SK-N-DZ (cell line): ENCODE measurements at places on chromosomes 2 and 18.

DNA sequence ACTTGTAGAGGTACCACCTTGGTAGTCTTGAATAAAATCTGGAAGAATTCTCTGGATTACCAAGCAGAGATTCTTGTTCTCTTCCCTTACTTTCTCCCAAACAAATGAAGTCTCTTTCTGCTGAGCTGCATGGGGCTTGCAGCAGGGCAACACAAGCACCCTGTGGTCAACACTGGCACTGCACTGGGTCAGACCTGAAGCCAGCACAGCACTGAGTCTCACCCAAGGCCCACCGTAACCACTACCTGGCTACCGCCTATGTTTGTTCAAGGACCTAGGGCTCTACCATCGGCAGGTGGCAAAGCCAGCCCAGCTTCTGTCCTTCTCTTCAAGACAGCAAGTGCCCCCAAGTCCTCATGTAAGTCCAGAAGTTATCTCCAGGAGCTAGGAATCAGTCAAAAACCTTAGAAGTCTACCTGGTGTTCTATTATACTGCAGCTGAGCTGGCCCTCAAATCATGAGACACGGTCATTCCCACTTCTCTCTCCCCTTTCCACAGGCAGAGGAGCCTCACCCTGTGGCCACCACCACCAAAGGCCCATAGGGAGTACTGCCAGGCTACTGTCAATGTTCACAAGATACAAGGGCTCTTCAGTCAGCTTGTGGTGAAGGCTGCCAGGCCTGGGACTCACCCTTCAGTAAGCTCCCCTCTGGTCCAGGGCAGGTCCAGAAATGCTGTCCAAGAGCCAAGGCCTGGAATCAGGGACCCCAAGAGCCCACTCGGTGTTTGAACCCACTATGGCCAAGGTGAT is 18.4 kb downstream of the VPS54 start:
- no peak for DNase-seq

DNA sequence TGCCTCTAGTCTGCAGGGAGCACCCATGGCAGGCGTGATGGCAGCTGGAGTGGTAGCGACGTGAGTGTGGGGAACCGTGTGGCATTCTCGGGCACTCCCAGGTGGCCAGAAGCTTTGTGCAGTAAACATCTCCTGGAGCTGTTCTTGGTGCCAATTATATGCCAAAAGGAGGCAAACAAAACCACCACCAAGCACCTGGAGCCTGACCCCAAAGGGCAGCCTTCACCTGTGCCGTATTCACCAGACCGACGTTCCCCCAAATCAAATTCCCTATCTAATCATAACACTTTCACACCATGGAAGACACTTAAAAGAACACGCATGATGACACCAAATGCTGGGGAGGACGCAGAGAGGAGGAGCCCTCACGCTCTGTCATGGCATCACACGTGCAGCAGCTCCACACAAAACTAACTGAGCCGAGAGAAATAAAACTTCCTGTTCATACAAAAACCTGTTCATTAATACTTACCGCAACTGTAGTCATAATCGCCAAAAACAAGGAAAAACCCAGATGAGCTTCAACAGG is 123.6 kb downstream of the EIPR1 start:
- no peak for DNase-seq

DNA sequence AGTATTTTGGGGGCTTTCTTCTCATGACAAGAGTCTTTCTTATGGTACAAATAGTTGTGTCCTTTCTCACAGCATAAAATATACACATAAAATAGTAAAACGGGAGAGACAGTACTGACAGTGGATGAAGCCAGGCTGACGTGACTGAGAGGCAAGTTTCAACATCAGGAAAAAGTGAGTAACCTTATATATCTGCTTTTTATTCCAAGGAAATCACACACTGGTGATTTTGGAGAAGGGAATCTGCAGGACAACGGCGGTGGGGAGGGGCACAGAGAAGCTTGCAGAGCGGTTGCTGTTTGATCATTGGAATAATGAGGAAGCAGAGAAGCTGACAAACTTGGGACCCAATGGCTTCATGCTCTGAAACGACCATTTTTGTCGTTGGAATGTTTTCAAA is 130.6 kb upstream of the ZNF236 start:
- no peak for DNase-seq

GRCh38 chr18:11993264-11993916 is 12.1 kb downstream of the IMPA2 start:
- no peak for DNase-seq

GRCh38 chr18:64513401-64513800 is 364.5 kb upstream of the LINC00305 start:
- DNase-seq, result no peak

GRCh38 chr2:20755132-20755800 is 67.6 kb downstream of the LDAH start:
- DNase-seq, result no peak

DNA sequence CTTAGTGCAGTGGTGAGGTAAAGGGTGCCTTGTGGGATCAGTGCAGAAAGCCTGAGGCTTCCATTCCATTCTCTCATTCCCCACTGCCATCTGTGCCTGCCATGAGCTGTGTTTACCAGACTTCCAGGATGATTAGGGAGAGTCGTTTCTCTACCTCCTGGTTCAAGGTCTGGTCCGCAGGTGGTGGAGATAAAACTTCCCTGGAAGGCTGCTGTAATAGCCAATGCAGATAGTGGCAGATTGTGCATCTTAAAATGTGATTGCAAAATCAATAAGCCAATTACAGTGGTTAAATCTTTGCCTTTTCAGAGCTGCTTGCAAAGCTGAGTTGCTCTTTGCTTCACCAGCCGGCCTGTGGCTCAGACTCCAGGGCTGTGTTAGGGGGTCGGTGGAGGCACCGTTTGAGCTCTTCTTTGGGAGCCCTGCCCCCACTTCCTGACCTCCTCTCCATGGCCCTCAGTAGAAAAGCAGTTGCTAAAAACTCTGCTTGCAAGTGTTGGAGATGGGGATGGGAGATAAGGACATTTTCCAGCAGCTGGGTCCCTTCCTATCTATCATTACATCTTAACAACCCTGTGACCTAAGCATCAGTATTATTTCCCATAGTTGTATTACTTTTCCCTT is 95.2 kb upstream of the HS6ST1 start:
- peak; percentile 75 for DNase-seq
